ENCODE measurements at places on chromosomes 1 and 21.

GRCh38 chr1:57072401-57073110 is 106.7 kb upstream of the C8B start:
- DNase-seq: no peak

GRCh38 chr1:14390816-14391215 is 207.7 kb upstream of the KAZN start:
- DNase-seq: no peak

DNA sequence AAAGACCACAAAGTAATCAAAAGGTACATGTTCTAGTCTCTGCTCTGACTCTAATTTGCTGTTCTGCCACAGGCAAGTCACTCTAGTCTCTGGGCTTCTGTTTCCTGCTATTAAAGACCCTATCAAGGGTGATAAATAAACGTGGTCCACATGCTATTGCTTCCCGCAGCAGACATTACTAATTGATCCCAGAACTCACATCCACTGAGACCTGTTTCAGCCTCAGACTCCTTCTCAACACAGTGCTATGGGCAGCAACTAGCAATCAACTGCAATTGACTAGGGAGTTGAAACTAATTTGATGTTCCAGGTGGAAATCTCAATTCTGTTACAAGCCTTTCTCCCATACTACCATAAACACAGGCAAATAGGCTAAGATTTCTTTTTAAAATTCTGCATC is 150.5 kb downstream of the KAZN start:
- DNase-seq: no peak

DNA sequence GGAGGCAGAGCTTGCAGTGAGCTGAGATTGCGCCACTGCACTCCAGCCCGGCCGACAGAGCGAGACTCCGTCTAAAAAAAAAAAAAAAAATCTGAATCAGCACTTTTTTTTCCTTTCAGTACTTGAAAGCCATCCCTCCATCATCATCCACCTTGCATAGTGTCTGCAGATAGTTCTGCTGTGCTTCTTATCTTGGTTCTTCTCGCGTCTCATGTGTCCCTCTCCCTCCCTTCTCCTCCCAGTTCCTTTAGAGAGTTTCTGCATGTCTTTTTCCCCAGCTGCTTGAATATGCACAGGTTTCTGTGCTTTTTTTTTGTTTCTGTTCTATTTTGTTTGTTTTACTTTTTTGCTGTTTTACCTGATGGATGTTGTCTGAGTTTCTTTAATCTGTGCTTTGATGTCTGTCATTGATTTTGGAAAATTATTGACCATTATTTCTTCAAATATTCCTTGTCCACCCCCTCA is 3.9 kb upstream of the COL18A1 start:
- no peak for DNase-seq

DNA sequence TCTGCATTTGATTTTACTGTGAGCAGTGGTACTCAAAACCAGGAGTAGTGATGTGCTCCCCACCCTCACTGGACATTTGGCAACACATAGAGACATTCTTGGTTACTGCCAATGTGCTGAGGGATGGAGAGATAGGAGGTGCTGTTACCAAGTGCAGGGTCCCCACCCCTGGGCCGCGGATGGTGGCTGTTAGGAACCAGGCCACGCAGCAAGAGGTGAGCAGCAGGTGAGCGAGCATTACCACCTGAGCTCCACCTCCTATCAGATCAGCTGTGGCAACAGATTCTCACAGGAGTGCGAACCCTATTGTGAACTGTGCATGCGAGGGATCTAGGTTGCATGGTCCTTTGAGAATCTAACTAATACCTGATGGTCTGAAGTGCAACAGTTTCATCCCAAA is 95.7 kb downstream of the AKT3 start:
- no peak for DNase-seq

DNA sequence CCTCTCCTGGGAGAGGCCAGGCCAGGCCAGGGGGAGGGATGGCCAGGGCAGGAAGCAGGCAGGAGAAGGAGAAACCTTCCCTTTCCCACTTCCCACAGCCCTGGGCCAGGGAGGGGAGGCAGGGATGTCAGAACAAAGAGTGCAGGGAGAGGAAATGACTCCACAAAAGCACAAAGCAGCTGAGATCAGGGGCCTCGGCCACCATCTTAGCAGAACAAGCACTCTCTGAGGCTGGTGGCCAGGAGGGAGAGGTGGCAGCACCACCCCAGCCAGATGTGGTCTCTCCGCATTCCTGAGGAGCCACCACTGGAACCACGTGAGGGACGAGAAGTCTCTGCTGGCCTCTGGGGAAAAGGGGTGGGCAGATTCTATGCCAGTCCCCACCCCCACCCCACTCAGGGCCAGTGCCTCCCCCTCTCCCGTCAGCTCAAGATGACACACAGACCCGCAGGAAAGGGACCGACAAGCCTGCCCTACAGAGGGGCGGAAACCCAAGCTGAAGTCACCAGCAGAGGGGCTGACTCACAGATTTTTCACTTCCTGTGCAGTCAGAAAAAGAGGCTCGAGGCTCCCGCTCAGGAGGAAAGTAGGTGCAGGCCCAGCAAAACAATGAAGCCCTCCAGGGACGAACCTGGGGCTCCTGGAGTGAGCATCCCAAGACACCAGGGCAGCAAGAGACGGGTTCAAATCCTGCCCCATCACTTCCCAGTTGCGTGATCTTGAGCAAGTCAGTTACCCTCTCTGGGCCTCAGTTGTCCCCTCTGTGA is 24.1 kb upstream of the ALDH4A1 start:
- DNase-seq: peak; percentile 99

DNA sequence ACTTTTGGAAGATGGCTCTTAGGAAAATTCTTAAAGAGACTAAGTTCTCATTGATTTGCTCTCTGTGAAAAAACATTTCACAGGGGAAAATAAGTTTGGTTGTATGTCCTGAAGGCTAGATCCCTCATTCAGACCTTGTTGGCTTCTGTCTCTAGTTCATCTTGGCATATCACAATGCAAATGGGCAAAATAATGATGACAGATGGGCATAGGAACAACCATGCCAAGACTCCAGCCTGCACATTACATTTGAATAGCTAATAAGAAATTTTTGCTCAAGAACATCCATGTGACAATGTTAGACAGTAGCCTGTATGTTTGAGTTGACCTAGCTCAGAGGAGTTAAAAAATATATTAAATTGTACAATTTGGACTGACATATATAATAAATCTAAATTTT is 292.9 kb downstream of the PLA2G4A start:
- DNase-seq: no peak

- DNase-seq: peak; percentile 79
Observed at GRCh38 chr1:206029484-206029883, 5.8 kb upstream of the CTSE start.

GRCh38 chr1:110708974-110709440 is 34.3 kb upstream of the KCNA3 start:
- DNase-seq: no peak

DNA sequence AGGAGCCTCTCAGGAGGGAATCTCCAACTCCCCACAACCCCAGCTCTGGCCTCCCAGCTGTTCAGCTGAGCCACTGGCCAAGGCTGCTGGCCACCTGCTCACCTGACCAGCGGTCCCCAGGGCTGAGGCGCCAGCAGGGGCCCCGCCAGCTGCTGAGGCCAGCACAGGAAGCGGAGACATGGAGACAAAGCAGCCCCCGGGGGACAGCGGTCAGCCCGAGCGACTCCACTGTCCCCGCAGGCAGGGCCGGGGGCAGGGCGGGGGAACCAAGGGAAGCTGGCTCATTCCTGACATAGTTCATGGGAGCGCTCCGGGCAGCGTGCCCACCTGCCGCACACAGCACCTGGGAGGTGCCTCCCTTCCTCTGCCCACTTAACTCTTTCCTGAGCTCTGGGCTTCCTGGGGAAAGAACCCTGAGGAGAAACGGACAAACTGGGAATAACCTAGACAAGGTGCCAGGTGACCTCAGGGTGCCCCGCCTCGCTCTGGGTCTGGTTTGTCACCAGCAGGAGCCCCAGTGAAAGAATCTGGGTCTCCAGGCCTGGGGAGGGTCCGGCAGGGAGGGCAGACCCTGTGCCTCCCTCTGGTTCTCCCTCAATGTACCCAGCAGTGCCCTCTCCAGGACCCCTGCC is 10.7 kb downstream of the EPHA2 start:
- DNase-seq: peak; percentile 95

- no peak for DNase-seq
Observed at GRCh38 chr1:202951437-202951836, 6.7 kb downstream of the ADIPOR1 start.

GRCh38 chr1:7209336-7209735 is 424.1 kb downstream of the CAMTA1 start:
- no peak for DNase-seq

Data from lung microvascular endothelial cell (primary cell).